ENCODE measurements at places on chromosomes 12 and 14.

- DNase-seq, result no peak
These were observed 154.7 kb downstream of the KTN1 start for GRCh38 chr14:55734731-55735130.

DNA sequence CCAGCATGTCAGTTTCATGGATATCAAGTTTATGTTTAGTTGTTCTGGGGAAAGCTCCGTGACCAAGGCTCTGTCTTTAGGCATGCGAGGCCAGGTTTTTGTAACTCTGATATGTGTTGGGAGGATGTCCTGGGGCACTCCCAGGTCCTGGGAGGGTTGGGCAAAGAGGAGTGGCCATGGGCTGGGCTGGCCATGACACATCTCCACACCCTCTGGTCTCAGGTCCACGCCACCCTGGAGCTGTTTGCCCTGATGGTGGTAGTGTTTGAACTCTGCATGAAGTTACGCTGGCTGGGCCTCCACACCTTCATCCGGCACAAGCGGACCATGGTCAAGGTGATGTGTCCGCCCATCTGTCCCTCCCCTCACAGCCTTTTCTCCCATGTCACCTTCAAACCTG is 46.4 kb downstream of the TPCN1 start:
- DNase-seq, result no peak

- no peak for DNase-seq
These were observed 71.7 kb upstream of the PELI2 start for GRCh38 chr14:56046546-56046945.

DNA sequence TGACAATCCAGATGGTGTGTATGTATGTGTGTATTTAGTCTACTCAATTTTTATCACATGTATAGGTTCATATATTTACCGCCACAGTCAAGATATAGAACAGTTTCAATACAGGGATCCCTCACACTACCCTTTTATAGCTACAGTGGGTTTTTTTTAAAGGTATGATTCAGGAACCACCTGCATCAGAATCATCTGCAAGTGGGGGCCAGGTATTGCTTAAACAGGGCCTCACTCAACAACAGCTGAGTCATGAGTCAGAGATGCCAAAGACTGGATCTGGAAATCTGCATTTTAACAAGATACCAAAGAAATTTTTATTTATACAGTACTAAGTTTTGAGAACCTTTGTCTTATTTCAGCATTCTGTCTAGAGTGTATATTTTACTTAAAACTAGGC is 117.6 kb downstream of the SLC35F4 start:
- no peak for DNase-seq

- no peak for DNase-seq
These were observed 174.9 kb upstream of the RPH3A start for GRCh38 chr12:112616469-112617152.

- DNase-seq, result no peak
These were observed 1.1 kb upstream of the PPP1R13B start for GRCh38 chr14:103848175-103849077.

DNA sequence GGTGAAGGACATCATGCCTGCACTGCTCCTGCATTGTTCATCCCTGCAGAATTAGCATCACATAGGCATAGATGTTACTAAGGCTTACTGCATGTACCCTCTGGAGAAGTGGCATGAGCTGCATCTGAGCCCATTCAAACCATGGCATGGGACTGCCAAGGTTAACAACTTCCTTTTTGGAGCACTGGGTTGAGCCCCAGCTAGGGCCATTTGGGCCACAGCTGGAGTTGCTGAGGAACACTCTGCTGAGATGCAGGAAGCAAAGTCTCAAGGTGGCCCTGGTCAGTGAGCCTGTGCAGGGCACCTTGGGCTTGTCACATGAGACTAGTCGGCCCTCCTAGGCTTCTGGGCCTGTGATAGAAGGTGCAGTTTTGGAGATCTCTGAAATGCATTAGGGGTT is 511.2 kb downstream of the C12orf50 start:
- DNase-seq, result no peak

DNA sequence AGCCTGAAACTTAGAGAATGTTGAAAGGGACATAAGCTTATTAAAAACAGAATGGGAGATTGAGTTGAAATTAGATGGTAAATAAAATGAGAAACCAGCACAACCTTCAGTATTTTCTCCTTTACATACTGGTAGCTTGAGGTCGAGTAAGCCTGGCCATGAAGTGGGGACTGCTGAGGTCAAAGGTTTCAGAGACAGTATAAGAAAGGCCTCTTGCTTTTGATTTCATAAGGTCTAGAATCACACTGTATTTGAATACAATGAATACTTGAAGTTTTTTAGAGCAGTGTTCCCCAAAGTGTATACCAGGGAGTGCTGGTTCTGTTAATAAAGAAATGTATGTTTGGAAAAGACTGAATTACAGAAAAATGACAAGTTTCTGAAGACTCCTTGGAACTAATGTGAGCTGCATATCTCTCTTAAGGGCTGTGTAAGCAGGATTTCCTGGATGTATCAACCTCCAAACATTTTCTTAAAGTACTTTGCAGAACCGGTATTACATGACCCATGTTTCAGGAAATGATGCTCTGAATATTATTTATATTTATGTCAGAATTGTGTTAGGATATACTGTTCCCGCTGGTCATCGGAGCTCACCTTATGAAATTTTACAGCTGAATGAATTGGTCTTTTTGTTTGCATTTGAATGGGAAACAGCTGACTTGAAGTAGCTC is 85.0 kb downstream of the AKAP6 start:
- DNase-seq, result no peak

DNA sequence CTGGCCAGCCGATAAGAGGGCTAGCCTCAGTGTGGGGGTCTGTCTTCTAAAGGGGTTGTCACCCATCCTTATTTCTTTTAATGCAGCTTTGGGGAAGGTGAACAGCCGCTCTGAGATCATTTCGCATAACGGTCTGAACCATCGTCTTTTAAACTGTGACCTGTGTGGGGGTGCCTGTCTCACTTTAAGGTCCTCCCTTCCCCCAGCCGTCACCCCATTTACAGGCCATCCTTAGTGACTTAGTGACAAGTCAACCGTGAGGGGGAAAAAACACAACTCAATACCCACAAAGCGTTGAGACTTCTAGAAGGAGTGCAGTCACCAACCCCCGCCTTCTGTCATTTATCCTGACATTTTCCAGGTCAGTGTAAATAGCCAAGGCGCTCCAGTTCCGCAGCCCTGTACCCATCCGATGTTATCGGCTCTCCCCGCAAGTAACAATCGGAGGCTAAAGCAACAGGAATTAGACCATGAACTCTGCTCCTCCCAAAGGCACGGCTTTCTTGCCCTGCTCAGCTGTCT is 505 bp upstream of the DENND5B start:
- peak; percentile 59 for DNase-seq

GRCh38 chr12:49564686-49565405 is 3.1 kb downstream of the MCRS1 start:
- DNase-seq, result peak; percentile 31

DNA sequence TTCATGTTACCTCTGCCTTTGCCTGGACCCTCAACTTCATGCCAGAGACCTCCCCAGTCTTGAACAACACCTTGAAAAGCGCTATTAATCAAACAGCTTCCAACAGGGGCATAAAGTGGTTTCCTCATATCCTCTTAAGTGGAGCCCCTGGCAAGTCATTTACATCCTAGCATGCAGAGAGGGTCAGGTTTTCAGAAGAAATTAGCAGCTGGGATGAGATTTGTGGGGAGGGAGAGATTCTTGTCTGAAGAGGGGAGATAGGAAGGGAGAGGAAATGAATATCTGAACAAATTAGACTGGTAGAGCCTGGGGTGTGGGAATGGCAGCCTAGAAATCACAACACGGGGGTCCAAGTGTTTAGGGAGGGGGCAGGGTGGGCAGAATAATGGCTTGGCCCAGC is 45.6 kb downstream of the CALM1 start:
- DNase-seq, result no peak

- DNase-seq, result no peak
These were observed 72.7 kb downstream of the TPH2 start for GRCh38 chr12:72011374-72011773.

- DNase-seq, result no peak
These were observed 83.6 kb downstream of the PPFIBP1 start for GRCh38 chr12:27607591-27607990.

DNA sequence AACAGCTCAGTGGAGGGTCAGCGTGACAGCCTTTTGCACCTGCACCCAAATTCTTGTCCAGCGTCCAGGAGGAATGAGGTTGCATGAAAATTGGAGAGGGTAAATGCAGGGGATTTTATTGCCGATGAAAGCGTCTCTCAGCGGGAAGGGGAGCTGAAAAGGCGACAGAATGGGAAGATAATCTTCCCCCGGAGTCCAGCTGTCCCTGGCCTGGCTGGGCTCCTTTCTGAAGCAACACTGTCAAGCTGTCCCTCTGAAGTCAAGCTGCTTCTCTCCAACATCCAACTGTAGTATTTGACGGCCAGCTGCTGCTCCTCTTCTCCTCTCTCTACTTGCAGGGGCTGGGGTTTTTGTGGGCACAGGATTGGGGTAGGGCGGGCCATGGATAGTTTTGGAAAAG is 32.7 kb downstream of the NOPCHAP1 start:
- no peak for DNase-seq

- peak; percentile 75 for DNase-seq
These were observed at the start of gene HOXC5 for GRCh38 chr12:54032627-54033100. HOXC5 (plus strand) TSS chr12:54033050; CDS start chr12:54033123, 73 bp downstream.

- no peak for DNase-seq
These were observed 100.2 kb downstream of the SYNE2 start for GRCh38 chr14:63952933-63953437.

GRCh38 chr12:48977290-48978281 is 536 bp upstream of the WNT1 start:
- DNase-seq, result peak; percentile 82

DNA sequence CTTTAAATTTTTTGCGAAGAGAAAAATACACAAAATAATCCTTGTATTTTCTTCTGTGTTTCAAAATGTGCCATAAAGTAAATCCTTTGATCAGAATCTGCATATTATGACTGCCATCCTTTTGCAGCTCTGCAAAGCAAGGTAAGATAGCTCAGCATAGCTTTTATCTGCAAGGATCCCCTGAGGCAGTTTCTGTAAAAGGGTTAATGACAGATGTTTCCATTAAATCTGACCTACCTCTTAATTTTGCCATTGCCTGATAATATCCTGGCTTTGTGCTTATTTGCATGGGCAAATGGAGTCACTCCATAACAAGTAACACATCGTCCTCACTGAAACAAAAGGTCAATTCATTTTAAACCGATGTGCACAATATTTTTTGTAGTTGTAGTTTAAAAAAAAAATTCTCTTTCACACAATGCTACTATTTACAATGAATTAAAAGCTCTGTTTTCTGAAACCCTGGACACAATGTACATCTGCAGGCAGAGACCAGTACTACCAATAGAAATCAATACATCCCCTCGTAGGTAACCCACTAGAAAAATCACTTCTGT is 108.5 kb upstream of the SOX5 start:
- DNase-seq, result no peak

- DNase-seq, result no peak
These were observed 123.5 kb upstream of the KITLG start for GRCh38 chr12:88703790-88704189.
